Activated naive CD8-positive, alpha-beta T cell treated with anti-CD3 and anti-CD28 coated beads, Interleukin-2, amount 50 U/mL, for 24 hours (primary cell): ENCODE measurements at places on chromosomes 11 and 22.
A peak's percentile ranks its signal among the peaks of the same experiment; 100 is the strongest.

GRCh38 chr11:66363805-66364535 lies 7.6 kb downstream of the SLC29A2 start:
- no peak overlapping the region for H3K27ac ChIP-seq
- H3K36me3 ChIP-seq = peaks cover 11% of the 10 kb centered on the region
- no peaks in the 10 kb centered on the region for H3K27me3 ChIP-seq
- DNase-seq = peak; percentile 88
- no peaks in the 10 kb centered on the region for H3K4me1 ChIP-seq
- H3K4me3 ChIP-seq = no peak overlapping the region

DNA sequence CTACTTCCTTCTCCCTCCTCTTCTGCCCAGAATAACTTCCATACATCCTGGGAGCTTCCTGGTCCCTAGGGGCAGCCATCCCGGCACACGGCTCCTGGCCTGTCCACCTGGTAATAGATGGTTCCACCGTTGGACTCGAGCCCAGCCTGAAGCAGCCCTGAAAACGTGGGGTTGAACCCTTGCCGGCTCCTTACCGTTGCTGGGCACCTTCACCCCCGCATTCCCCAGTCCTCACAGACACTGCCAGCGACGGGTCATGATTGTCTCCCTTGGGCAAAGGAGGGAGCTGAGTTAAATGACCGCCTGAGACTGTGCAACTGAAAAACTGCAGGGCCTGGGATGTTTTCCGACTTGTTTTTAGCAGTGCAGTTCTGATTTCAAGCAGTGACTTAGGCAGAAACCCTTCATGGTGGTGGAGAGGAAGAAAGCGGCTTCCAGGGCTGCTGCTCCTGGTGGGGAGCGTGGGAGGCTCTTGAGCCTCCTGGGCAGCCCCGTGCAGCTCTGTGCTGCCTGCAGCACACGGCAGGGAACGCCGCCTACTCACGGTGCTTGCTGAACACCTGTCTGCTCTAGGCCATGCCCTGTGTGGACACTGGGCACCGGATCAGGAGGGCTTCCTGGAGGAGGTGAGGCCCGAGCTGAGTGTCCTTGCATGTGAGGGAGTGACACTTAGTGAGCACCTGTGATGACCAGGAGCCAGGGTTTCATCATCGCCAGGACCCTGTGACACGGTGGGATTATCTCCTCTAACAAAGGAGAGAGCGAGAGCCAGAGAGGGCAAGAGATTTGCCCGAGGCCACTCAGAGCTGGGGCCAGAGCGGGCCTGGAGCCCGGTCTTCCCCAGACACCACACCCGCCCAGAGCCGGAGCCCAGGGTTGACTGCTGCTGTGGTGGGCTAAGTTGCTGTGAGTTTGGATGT lies 77.4 kb downstream of the FBLN1 start:
- DNase-seq = no peak
- peaks cover 4% of the 10 kb centered on the region for H3K4me1 ChIP-seq
- no peaks in the 10 kb centered on the region for H3K36me3 ChIP-seq

- no peak overlapping the region for H3K27ac ChIP-seq
- H3K36me3 ChIP-seq = peaks cover 33% of the 10 kb centered on the region
- no peaks in the 10 kb centered on the region for H3K27me3 ChIP-seq
Measured at GRCh38 chr22:17109113-17109865, 11.9 kb downstream of the TMEM121B start.

DNA sequence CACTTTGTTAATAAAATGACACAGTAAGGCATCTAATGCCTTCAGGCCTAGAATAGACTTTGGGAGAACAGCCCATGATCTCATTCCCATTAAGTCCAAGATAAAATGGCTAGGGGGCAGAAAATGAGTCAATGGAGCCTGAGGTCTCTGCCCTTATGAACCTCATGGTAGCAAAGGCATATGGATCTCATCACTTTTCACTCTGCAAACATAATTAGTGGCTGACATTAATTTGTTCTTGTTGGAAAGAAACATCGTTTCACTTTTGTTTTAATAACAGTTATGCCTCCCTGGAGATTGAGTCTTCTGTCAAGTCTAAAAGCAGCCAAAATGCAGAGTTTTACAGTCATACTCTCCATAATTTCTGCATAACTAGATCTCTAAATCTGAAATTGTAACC lies 111.8 kb upstream of the API5 start:
- no peaks in the 10 kb centered on the region for H3K36me3 ChIP-seq
- H3K4me3 ChIP-seq = no peak overlapping the region
- no peaks in the 10 kb centered on the region for H3K27me3 ChIP-seq
- DNase-seq = no peak

DNA sequence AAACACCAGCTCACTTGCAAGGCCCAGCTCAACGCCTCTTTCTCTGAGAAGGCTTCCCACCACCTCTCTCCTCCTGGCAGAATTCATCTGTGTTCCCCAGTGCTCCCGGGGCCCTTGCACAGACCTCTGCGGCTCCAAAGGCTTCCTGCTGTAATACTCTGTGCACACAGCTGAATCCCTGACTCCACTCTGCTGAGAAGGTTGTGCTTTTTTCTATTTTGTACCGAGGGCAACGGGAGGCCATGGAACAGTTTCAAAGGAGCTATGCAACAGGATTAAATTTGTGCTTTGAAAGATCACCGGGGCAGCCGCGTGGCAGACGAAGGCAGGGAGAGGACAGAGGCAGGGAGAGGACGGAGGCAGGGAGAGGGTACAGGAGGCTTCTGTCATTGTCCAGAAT lies 49.2 kb upstream of the SYT7 start:
- H3K4me1 ChIP-seq = peaks cover 8% of the 10 kb centered on the region
- no peak for DNase-seq
- H3K4me3 ChIP-seq = no peak overlapping the region
- no peak overlapping the region for H3K27ac ChIP-seq

GRCh38 chr11:57349491-57350274 lies 11.5 kb downstream of the P2RX3 start:
- peak; percentile 79 for DNase-seq
- peaks cover 8% of the 10 kb centered on the region for H3K27me3 ChIP-seq
- no peak overlapping the region for H3K27ac ChIP-seq

- H3K4me1 ChIP-seq = peaks cover 26% of the 10 kb centered on the region
- no peaks in the 10 kb centered on the region for H3K36me3 ChIP-seq
- no peak overlapping the region for H3K27ac ChIP-seq
- no peak overlapping the region for H3K4me3 ChIP-seq
Measured at GRCh38 chr22:37601540-37602442, 6.8 kb upstream of the GGA1 start.

- no peak for DNase-seq
- H3K27ac ChIP-seq = no peak overlapping the region
- no peaks in the 10 kb centered on the region for H3K27me3 ChIP-seq
- no peaks in the 10 kb centered on the region for H3K4me1 ChIP-seq
- no peaks in the 10 kb centered on the region for H3K36me3 ChIP-seq
Measured at GRCh38 chr11:117748771-117749540, 48.1 kb downstream of the DSCAML1 start.
